Stimulated activated CD8-positive, alpha-beta memory T cell treated with anti-CD3 and anti-CD28 coated beads, Interleukin-15, amount 100 ng/mL, for 24 hours (primary cell): ENCODE measurements at places on chromosomes 2 and 18.

DNA sequence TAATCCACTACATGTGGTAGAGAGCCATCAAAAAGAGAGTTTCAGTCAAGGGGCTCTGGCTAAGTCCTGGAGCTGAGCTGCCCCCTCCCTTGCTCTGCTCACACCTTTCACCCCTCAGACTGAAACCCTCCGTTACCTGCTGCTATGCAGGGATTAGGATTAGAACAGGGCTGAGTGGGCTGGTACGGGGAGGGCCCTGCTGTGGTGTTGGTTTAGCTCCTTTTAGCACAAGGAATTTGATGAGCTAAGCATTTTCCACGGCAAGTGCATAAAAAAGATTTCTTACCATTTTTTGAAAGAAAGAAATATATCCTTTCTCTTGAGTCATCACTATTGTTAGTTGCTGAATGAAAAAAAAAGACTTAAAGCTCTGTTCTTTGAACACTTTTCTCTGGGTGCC, 46.3 kb downstream of the TCF7L1 start:
- DNase-seq = no peak

- no peak for DNase-seq
Observed at GRCh38 chr18:55224086-55224625, 264.9 kb upstream of the CCDC68 start.

DNA sequence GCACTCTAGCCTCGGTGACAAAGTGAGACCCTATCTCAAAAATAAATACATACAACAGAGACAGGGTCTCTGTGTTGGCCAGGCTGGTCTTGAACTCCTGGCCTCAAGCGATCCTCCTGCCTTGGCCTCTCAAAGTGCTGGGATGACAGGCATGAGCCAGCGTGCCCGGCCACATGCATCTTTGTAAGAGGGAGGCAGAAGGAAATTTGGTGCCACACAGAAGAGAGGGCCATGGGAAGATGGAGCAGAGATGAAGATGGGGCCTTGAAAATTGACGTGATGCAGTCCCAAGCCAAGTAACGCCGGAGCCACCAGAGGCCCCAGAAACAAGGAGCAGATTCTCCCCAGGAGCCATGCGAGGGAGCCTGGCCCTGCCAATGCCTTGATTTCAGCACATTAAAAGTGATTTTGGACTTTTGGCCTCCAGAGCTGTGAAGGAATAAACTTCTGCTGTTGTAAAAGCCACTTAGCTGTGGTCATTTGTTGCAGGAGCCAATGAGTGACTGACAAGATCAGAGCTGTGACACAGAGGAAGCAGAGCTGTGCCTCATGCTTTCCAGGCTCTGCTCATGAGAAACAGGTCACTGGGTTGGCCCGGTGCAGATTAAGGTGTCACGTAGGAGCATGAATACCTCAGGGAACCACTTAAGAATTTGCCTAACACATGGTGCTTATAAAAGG, 2.7 kb upstream of the SLC66A2 start:
- no peak for DNase-seq

DNA sequence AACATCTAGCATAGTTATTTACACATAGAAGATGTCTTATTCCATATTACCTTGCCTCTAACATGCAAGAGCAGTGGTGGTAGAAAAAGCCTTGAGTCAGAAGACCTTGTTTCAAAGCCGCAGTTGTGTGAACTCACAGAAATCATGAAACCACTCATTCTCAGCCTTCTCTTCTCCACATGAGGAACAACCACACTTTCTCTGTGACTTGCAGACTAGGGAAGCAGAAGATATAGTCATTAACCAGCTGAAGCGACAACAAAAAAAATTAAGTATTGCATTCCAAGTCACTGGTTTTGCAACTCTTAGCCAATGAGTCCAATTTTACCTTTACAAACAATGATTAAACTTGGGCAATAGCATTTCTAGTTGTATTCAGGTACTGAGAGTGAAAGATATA, 19.0 kb downstream of the TWSG1 start:
- DNase-seq = no peak

- DNase-seq = no peak
Observed at GRCh38 chr2:109129921-109130722, 1.1 kb downstream of the SH3RF3 start.

DNA sequence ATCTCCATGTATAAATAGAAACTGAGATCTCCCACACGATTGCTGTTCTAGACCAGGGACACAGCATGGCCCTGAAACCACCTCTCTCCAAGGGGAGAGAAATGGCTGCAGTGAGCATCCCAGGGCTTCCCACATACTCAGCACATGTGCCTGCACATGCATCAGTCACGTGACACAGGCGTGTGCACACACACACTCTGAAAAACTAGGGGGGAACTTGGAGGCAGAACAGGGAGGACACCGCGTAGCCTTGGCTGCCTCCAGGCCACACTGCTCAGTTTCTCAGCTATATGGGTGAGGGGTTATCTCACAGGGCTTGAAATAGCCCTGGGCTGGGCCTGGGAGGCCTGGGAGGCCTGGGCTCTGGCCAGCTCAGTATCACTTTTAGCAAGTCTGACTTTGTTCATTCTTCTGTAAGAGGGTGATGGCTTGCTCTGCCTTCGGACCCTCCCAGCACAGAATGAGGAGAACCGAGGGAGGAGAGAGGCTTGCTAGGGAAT, 66.9 kb downstream of the EMX1 start:
- no peak for DNase-seq

DNA sequence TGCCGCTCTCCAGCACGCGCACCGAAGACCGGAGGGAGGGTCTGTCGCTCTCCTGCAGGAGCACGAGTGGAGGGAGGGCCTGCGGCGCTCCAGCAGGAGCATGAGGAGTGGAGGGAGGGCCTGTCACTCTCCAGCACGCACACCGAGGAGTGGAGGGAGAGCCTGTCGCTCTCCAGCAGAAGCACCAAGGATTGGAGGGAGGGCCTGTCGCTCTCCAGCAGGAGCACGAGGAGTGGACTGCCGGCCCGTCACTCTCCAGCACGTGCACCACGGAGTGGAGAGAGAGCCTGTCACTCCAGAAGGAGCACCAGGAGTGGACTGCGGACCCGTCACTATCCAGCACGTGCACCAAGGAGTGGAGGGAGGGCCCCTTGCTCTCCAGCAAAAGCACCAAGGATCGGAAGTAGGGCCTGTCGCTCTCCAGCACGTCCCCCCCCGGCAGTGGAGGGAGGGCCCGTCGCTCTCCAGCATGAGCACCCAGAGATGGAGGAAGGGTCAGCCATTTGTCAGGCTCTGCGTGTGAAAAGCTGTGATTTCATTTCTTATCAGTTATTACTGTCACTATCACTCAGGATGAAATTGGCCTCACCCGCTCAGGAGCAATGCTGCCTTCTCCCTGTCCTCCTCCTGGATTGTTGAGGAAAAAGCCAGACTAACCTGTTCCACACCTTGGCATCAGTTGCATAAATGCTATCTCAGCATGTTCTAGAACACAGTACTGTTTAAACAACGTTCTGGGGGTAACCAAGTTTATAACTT, 35.9 kb downstream of the ADI1 start:
- no peak for DNase-seq

GRCh38 chr2:96509114-96509846, 4.1 kb upstream of the NEURL3 start:
- no peak for DNase-seq

GRCh38 chr2:110771547-110772382, 39.4 kb downstream of the ACOXL start:
- no peak for DNase-seq

GRCh38 chr2:28359222-28360057, 33.2 kb upstream of the FOSL2 start:
- DNase-seq = peak; percentile 43

DNA sequence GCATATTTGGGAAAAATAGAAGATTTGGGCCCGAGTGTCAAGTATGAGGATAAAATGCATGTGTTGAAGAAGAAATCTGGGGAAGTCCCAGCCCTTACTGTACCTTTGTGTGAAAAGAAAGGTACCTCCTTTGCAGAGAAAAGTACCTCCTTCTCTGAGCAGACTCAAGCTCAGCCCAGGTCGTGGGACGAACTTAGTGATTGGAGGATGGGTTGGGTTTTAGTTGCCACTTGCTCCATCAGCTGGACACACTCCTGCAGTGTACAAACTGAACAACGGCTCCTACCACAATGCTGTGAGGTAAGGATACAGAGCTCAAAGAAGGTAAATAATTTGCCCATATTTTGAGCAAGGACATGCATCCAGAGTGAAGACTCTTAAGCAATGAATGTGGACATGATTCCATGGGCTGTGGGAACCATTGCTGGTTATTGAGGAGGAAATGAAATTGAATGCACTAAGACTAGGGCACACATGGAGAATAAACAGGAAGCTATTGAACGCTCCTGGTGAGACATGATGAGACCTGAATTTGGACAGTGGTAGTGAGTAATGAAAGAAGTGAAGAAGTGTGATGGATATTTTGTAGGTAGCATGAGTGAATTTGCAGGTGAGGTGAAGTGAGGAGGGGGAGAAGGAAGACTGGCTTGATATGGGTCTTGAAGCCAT, 49.8 kb upstream of the IL1RL1 start:
- no peak for DNase-seq

- no peak for DNase-seq
Observed at GRCh38 chr2:234881413-234882241, 70.2 kb upstream of the SH3BP4 start.

DNA sequence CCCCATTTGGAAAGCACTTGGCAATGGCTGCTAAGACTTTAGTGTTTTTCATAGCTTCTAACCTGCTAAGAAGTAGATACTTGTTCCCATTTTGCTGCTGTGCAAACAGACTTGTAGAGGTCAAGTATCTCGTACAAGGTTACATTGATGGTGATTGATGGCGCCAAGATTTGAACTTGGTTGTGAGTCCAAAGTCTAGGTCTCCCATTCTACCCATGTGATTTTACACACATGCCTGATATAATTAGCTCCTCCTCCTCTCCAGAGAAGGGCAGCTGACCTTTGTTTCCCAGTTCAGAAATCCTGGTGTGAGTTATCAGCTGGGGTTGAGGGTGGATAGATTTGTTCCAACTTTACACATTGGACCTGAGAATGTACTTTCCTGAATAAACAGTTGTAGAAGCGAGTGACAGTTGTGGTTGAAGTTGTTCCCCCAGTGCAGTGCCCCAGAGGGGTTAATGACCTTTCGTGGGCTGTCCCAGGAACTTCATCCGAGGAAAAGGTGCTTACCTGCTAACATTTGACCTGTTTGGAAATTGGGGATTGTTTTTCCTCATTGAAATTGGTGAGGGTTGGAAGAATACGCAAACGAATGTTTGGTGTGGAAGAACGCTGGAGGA, 10.4 kb downstream of the TCF7L1 start:
- no peak for DNase-seq

GRCh38 chr2:191015239-191015638, 1.3 kb upstream of the STAT1 start:
- DNase-seq = no peak

DNA sequence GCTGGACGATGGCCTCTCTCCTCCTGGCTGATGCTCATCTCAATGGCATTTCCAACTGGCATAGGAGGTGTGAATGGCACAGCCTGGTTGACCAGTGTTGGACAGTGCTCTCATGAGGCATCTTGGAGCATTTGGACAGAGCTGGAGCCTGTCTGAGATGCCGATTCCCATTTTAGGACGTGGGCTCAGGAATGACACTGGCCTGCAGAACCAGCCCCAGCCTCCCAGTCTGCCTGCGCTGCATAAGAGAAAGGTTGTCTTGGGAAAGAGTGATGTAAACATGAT, 118.2 kb upstream of the COPS8 start:
- no peak for DNase-seq

- DNase-seq = no peak
Observed at GRCh38 chr2:69138247-69138772, 125.3 kb downstream of the ANTXR1 start.

DNA sequence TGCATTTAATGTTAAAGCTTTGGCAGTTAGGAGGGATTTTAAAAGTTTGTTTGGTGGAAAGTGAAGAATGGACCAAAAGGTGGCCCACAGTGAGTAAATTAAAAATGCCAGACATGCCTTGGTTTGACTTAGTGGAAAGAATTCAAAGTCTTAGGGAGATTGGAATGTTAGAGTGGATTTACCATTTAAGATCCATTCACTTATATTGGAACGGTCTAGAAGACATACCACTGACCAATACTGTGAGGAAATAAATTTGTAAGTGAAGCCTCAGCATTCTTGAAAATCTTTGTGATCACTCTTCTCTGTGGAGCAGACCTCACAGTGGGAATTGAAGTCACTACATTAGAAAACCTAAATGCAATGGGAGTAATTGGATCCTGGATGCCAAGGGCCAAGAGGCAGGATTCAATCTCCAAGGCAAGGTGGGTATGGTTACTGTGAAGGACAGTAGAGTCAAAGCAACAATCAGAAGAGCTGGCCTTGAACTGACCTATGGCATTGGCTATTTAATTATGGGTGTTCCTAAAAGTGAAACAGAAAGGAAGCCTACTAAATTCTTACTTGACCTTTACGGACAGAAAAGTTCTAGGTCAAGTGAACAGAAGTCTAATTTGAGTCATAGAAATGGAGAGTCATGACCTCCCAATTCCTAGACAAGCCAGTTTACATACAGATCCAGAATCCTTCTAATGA, 40.2 kb upstream of the VRK2 start:
- DNase-seq = no peak

- no peak for DNase-seq
Observed at GRCh38 chr18:990197-990596, 85.5 kb downstream of the ADCYAP1 start.

DNA sequence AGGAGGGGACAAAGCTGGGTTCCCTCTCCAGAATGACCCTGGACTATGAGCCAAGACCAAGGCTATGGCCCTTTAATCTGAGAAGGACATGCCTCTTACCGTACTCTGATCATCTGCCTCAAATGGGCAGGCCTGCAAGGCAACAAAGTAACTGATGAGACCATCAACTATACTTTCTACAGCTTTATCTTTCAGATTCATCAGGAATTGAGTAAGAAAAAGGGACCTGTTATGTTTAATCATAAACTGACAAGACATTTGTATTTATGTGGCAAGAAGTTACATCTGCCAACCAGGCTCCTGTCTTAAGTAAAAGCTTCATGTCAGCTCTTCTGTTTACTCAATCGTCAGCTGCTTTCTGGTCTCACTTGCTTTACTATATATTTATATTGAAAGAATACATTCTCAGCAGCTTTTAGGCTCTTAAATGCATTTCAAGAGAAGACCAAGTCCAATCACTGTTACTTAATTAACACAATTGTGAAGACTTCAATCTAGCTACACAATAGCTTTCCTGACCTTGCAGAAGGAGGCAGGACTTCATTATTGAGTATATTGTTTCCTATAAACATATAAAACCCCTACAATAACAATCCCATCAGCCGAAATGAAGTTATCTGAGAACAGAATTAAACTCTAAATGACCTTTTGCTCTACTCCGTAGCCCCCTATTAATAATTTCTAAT, 163.8 kb downstream of the ETAA1 start:
- no peak for DNase-seq

DNA sequence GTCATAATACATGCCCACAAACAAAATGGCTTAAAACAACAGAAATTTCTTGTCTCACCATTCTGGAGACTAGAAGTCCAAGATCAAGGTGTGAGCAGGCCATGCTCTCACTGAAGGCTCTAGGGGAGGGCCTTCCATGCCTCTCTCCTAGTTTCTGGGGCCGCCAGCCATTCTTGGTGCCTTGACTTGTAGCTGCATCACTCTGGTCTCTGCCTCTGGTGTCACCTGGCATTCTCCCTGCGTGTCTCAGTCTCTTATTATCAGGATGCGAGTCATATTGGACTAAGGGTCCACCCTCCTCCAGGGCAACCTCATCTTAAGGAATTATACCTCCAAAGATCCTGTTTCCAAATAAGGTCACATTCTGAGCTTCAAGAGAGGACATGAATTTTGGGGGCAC, 76.1 kb downstream of the KCNF1 start:
- no peak for DNase-seq
